ENCODE measurements at places on chromosomes 1 and 21.

DNA sequence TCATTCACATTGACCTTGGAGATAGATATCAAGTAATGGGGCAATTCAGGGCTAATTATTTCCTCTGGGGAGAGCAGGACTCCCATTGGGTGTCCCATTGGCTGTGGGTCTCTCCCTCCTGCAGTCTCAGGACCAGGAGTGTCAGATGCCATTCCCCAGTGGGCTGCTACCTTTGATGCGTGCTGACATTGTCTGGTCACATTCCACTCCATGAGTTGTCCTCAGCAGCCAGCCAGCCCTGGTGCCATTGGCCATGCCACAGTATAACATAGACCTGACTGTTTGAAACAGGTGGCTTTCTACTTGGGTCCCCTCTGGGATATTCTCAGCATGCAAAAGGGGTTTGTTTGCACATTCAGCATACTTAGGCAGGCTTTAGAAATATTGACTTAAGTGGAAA lies 118.5 kb downstream of the MRPS6 start:
- DNase-seq: no peak

- no peak for DNase-seq
Observed at GRCh38 chr1:17485281-17485680, 45.8 kb upstream of the RCC2 start.

- DNase-seq: no peak
Observed at GRCh38 chr1:4602462-4603294, 51.7 kb upstream of the AJAP1 start.

DNA sequence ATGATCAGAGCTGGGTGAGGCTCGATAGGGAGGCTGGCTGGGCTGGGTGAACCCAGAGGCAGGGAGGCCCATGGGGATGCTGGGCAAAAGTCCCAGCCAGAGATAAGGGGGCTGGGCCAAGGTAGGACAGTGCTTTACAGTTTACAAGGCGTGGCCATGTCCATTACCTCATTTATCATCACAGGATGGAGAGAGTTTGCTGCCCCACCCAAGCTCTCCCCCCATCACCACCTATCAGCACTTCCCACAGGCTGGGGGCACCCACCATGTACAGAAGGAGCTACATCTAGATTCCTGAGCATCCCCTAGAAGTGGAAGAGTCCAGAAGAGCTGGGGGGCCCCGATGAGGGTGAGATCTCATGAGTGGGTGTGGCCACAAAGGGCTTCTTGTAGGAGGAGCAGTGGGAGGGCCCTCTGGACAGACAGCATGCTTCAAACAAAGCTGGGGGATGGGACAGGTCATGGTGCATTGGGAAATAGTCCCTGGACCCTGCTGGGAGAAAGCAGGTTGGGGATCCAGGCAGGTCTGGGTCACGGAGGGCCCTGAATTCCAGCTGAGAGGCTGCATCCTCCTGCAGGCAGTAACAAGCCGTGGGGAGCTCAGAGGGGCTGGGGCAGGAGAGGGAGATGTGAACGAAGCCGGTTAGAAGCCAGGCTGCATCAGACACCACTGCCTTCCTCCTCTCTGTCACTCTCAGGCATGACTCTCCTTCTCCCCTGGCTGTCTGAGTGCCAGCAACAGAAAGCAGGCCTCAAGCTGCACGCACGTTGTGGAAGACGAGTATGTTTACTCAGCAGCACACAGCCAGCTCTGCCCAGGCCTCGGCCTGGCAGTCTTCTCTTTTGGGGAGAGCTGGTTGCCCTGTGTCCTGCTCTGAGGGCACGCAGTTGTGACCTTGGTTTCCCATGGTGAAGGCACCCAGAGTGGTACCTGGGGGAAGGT lies 202.3 kb downstream of the HIVEP3 start:
- no peak for DNase-seq

DNA sequence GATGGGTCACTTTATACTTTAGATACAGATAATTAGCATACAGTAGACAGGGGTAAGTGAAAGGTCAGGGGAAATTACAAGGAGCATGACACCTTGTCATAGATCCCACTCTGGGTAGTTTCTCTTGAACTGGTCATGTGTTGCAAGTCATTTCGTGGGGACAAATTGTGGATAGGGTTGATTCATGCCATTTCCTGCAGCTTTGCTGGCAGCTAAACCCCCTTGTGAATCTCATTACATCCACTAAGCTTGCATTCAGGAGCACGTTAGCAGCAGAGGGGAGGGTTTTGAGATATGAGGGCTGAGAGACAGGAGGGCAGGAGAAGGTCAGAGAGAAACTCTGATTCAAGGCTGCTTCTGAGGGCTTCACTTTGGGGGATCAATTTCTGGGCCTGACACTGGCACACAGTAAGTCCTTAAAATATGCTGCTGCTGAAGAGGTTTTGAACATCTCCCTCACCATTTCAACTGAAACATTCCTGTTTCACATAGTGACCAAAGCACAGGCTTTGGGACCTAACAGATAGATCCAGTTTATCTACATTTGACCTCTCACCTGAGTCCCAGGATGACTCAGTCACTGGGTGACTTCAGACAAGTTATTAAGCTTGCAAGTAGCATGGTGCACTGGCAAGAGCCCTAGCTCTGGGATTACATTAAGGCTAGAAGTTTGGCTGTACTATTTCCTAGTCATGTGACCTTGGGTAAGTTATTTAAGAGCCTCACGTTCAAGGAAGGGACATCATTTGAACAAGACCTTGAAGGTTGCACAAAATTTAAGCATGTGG lies 206.0 kb upstream of the USP24 start:
- no peak for DNase-seq

GRCh38 chr1:11078631-11079030 lies 18.8 kb upstream of the SRM start:
- DNase-seq: no peak

DNA sequence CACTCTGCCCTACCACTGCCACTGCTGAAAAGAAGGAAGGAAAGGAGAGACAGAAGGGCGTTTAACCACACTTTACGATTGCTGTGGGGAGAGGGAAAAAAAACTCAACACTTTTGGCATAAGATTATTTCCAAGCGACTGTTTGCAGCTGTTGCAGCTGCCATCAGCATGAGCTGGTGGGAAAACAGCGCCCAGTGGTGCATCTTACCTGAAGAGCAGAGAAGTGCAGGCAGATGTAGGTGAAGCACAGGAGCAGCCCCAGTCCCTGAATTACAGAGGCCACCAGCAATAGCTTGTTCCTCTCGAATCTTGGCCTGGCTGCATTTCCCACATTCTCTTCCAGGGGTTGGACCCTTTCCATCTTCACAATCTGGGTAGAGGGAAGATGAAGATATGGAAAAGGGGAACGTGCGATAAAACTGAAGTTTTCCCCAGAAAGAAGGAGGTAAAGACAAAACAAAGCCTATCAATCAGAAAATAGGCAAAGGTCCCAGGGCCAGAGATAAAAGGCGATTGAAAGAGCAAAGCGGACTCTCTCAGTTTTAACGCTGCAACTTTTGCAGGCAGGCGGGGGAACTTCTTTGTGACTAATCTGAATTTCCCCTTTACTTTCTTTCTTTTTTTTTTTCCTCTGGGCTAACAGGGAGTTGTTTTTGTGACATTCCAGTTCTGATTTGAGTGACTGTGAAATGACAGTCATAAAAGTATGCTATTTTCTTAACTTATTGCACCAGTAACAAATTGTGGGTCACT lies at the start of gene TNFSF4:
Gene TNFSF4, minus strand, starts transcription at position 516 of the 753 bp plus-strand sequence. Its CDS starts 155 bp downstream, at position 361.
- no peak for DNase-seq

DNA sequence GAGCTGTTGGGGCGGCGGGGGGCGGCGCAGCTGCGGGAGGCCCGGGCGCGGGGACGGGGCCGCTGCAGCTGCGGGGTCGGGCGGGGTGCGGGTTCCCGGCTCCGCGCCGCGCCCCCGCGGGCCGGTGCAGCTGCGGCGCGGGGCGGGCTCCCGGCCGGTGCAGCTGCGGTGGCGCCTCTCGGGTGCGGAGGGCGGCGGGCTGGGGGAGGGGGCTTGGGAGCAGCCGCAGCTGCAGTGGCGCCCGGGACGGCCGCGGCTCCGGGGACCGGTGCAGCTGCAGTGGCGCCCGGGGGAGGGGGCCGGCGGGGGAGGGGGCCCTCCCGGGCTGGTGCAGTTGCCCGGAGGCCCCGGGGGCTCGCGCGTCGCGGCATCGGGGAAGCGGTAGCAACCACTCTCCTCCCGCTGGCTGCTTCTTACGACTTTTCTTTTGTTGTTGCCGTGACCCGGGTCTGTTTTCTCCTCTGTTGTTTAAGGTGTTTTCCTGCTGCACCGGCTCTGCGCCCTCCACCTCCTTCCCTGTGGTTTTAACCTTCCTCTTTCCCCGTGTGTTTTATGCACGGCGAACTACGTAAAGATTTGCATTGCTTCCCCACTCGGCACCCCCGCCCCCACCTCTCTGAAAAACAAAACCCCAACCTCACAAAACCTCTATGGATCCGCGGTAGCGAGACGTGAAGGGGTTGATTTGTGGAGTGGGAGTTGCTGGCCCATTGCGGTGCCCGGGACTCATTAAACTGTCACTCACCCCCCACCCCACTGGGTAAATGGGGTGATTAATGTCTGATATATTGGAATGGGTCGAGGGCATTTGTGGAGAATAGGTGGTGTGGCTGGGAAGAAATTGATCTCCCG lies 1.7 kb upstream of the ZBTB18 start:
- peak; percentile 23 for DNase-seq

- DNase-seq: no peak
Observed at GRCh38 chr1:231070758-231071444, 30.8 kb upstream of the FAM89A start.

DNA sequence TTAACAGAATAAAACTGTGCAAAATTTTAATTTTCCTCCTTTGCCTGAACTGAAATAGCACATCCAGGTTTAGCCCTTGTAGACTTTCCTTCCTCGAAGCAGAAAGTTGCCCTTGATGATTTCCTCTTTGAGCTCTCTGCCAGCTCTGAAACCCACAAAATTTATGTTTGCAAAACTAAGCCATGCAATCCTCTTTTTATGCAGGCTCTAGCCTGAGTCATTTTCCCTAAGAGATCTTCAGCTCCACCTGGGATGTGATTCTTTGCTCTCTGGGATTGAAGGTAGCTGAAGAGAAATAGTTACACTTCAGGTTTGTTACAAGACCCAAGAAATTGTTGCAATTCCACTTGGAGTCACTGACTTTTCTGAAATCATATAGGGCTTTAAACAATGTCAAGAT lies 1.4 kb upstream of the F3 start:
- DNase-seq: no peak

- no peak for DNase-seq
Observed at GRCh38 chr1:239930686-239931262, 160.9 kb upstream of the FMN2 start.

DNA sequence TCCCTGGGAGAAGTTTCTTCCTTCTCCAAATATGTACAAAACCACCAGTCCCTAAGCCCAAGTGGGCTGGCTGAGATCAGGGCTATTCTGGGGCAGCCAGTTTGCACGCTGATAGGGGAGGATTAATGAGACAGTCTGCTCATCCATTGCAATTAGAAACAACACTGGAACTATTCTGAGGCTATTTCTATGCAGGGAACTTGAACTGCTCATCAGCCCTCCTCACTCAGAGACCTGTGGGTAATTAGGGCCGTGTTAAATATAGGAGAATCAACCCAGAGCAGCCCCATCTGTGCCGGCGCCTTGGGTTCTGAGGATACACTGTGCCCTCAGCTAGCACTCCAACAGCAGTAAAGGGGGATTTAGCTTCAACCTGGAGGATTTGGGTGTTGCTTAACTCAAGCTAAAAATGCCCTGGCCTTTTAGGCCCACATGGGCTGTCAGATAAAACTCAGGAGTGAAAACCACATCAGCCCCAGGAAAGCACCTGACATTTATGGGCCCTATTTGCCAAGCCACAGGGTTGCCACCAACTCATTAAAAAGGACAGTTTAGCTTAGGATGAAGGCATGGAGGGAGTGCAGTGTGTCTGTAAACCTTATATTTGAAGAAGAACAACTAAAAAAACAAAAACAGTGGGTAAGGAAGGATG lies 53.9 kb downstream of the DUSP10 start:
- no peak for DNase-seq

DNA sequence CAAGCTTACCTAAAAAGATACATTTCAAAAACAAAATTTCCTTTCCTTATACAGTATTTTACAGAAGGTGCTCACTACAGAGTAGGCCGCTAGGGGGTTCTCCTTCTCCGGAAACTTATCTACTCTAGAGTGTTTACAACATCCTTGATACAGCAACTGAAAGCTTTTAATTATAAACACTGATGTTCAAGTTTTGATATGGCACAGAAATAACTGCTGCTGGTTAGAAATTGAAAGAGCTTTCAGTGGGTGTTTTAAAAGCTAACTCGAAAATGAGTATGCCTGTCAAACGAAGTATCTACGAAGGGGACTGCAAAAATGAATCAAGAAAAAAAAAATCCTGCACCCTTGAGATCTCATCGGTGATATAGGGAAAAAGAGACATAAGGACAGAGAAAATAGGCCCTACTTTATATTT lies 1.0 kb downstream of the YOD1 start:
- peak; percentile 26 for DNase-seq

DNA sequence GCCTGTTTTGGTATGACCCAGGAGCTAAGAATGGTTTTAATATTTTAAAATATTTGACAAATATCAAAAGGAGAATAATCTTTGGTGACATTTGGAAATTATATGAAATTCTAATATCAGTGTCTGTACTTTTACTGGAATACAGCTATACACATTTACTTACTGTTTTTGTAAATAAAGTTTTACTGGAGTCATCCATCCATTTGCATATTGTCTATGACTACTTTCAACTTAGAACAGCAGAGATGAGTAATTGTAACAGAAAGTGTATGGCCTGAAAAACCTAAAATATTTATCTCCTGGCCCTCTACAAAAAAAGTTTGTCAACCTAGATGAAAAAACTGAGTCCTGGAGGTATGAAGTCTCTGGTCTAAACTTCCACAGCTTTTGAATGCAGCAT lies 5.8 kb upstream of the MAP3K7CL start:
- no peak for DNase-seq

DNA sequence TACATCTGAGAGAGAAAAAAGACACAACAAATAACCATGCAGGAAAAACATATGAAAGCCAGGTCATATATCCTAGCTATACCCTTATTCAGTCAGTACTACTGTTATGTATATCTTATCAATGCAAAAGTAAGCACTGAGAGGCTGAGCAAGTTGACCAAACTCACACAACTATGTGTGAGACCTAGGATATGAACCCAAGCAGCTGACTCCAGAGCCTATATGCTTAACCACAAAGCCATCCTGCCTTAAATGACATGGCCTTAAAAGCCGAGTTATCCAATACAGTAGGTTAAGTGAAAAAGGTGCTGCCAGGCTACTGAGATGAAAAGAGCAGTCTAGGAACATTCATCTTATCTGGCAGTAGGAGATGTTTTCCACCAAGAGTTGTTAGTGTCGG lies 151.6 kb downstream of the RERE start:
- DNase-seq: no peak

- DNase-seq: no peak
Observed at GRCh38 chr1:92910081-92910480, 51.2 kb downstream of the DIPK1A start.

- no peak for DNase-seq
Observed at GRCh38 chr1:14869187-14869586, 270.7 kb downstream of the KAZN start.

- DNase-seq: no peak
Observed at GRCh38 chr1:184908506-184908905, 65.8 kb downstream of the NIBAN1 start.

GRCh38 chr1:94727846-94728715 lies 92.1 kb upstream of the SLC44A3 start:
- no peak for DNase-seq
